ENCODE measurements at places on chromosomes 3 and 15.

DNA sequence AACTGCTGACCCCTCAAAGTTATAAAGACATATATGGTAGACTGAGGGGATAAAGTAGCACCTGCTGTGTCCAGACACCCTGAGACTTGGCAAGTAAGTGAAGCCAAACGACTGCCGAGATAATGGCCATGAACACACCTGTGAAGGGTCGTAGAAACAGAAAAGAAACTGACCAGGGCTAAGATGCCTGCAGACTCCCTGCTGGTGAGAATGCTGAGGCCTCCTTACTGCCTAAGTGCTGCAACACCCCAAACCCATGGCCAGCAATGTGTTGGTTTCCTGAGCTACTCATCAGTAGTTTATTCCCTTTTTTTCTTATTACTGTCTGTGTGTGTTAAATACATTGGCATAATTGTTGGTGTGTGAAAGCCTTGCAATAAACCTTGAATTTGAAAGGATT lies 233.8 kb downstream of the ZNF385D start:
- no peak for DNase-seq

DNA sequence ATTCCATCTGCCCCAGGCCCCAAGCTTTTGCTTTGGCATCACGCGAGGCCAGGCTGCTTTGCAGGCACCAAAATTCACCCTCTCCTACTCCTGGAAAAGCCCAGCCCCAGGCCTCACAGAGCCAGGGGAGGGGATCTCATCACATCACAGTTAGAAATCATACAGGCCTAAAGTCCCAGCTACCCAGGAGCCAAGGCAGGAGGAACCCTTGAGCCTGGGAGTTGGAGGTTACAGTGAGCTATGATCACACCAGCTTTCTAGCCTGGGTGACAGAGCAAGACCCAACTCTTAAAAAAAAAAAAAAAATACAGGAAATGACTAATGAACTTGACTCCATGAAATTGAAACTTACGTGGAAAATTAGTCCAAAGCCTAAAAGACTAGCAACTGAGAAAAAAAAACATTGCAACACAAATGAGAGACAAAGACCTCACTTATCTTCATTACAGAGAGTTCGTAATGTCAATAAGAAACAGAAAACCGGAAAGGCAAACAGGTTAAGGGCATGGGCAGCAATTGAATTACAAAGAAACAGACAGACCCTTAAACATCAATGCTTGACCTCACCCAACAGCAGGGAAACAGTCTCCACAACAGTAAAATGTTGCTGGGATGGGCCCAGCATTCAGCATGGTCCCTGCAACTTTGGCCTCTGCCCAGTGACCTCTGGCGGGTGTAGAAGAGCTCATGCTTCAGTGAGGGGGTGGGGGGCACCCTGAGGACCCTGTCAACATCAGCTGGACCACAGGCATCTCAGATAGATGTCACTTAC lies 151.5 kb downstream of the LRRK1 start:
- DNase-seq, result no peak

DNA sequence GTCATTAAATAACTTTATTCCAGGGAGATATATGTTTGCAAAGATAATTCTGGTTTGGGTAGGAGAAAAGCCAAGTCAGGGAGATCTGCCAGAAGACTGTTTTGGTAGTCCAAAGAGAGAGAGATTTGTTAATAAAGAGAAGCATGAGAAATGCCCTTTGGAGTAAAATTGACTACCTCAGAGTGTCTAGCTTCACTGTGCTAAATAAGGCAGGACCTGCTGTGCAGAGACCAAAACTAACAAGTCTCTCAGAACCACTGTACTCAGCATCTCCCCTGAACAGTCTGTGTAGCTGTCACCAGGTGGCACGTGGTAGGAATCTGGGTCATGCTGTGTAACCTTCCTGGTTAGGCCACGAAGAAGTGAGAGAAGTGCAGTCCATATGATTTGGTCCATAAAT lies 31.6 kb upstream of the SLC35G2 start:
- DNase-seq, result peak; percentile 24

DNA sequence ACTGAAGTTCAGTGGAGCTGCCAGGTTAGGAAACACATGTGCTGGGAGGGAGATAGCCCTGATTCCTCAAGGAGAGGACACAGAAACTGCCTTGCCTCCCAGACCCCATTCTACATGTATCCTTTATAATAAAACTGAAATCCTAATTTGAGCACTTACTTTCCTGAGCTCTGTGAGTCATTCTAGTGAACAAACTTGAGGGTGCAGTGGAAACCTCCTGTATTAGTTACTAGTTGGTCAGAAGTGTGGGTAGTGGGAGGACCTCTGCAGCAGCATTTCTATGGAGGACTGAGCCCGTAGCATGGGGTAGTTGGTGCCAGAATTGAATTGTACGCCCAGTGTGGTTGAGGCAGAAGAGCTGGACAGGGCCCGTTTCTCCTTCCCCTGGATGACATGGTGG lies 23.9 kb downstream of the ATP1B3 start:
- DNase-seq, result no peak

DNA sequence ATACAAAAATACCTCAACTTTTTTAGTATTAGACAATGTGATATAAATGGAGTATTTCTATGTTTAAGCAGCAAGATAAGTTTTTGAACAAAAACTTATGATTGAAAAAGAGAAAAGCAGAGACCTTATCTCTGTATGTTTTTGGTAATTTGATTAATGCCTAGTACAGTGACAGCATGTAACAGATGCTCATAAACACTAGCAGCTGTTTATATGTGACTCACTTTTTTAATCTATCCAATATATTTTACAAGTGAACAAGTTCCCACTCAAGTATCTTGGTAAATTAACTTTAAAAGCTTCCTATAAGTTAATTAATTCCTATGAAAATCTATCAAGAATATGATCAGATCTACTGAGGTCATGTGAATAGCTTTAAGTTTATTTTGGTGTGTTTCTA lies 55.1 kb downstream of the NGLY1 start:
- no peak for DNase-seq

DNA sequence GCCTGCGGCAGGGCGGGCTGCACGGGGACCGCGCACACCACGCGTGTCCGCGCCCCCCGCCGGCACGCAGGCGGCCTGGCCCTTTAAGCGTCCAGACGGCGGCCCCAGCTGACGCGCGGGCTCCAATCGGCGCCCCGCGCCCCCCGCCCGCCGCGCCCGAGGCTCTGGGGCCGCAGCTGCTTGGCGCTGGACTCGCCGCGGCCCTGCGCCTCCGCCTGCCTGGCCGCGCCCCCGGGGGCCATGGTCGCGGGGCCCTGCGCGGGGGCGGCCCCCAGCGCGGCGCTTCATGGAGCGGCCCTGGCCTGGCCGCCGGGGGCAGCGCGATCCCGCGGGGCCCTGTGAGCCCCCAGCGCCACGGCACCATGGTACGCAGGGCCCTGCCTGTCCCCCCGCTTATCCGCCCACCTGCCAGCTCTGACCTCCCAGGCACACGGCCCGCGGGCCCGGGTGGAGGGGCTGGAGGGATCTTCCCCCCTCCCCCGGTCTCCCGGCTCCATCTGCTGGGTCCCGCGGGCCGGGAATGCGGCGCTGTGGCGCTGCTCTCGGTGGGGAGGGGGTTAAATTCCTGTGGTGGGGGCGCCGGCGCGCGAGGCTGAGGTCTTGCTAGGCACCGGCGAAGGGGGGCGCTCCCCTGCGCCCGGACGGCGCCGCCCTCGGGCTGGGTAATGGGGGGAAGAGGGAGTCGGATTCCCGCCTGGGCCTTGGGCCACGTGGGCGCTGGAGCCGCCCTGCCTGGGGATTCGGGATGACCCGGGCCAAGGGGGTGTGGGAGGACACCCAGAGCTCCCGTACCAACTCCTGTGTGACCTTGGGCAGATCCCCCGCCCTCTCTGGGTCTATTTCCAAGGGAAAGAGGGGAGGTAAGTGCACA lies 1.1 kb downstream of the ZBTB47 start:
- no peak for DNase-seq

DNA sequence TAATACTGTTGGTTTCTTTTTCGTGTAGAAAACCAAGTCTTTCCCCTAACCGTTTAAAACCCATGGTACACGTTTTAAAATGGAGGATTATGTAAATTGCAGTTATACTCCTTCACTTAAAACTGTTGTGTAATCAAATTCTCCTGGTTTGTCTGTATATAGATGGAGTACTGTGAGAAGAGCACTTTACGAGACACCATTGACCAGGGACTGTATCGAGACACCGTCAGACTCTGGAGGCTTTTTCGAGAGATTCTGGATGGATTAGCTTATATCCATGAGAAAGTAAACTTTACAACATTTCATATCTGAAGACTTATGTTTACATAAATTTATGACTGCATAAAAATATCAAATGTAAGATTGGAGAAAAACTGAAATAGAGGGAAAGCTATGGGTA lies 51.2 kb downstream of the SRP14 start:
- no peak for DNase-seq

DNA sequence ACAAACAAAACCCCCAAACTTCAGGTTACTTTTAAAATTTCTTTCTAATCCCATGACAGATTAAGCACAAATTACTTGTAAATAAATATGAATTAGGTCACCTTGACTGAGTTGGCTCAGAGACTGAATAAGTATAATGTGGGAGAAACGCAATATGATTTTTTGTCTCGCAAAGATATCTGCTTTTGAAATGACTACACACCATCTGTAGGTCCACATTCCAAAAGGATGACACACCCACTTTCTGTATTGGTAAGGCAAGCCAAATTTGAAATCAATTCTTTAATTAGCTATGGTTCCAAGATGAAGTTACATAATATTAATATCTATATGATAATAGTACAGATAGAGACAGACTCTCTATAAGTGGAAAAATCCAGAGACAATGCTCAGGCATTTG lies 66.9 kb upstream of the CSPG5 start:
- no peak for DNase-seq

GRCh38 chr3:31565288-31565687 lies 32.6 kb downstream of the STT3B start:
- peak; percentile 19 for DNase-seq

Measured in CD4-positive, alpha-beta T cell treated with Interleukin-2 at 100 ng/mL for 4 hours (primary cell).